ENCODE measurements at places on chromosomes 13 and 19. TPM values are rescaled to one million over a fixed set of nuclear protein-coding genes. Genes with fewer than 3 reads are reported as not detected.

CALR3 gene
- not detected for total RNA-seq

PLIN4 gene
- 143 TPM for total RNA-seq

ZNF723 gene
- total RNA-seq: not detected

GRCh38 chr13:21033856-21034602 is 27.4 kb downstream of the LATS2 start:
- no peak for DNase-seq

DNA sequence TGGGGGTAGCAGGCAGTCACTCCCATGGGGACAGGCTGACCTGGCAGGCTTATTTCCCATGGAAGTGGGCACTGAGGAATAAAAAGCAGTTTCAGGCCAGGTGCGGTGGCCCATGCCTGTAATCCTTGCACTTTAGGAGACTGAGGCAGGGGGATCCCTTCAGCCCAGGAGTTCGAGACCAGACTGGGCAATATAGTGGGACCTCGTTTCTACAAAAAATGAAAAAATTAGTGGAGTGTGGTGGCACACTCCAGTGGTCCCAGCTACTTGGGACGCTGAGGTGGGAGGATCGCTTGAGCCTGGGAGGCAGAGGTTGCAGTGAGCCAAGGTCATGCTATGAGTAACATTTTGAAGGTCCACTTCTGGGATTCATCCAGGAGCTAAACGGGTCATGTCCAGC is 6.0 kb downstream of the GJB2 start:
- DNase-seq: no peak

GRCh38 chr13:33918199-33918932 is 100.4 kb downstream of the RFC3 start:
- DNase-seq: no peak

DNA sequence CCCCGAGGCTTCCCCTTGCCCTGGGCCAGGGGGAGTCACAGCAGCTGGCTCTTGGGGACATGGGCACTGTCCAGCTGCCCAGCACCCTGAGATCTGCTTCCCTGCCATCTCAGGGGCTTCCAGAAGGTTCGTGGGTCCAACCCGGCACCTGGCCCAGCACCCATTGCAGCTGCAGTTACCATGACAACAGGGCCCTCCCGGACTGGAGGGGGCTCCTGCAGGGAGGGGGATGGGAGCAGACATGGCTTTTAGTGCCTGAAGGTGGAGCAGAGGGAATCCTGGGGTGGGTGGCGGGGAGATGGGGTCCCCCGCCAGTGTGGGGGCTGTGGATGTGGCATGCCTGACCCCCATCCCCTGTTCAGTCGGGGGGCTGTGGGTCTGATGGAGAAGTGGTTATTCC is 14.7 kb downstream of the PIN1 start:
- no peak for DNase-seq

GRCh38 chr19:46919324-46919723 is 58.5 kb downstream of the ARHGAP35 start:
- no peak for DNase-seq

GRCh38 chr19:33407140-33407551 is 33.6 kb downstream of the CEBPG start:
- no peak for DNase-seq

GRCh38 chr13:54852831-54853230 is 1824.2 kb downstream of the OLFM4 start:
- DNase-seq: no peak
